ENCODE measurements at places on chromosomes 4 and X.

DNA sequence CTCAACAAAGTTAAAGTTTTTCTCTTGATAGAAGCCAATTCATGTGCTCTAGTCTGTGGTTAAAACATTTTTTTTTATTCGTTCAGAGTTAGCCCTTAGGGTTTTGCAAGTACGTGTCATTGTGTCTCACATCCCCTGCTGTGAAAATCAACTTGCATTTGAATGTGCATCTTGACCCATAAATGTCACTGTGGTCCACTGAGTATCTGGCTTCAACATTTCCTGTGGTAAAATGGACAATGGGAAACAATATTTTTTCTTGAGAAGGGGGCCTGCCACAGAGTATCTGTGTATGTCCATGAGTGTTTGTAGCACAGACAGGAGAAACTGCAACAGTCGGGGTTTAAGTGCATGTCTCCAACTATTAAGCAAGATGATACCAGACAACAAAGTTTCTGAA is 554.8 kb upstream of the TENM3 start:
- DNase-seq, result no peak

- no peak for DNase-seq
Observed at GRCh38 chr4:140662082-140662869, 93.5 kb upstream of the UCP1 start.

DNA sequence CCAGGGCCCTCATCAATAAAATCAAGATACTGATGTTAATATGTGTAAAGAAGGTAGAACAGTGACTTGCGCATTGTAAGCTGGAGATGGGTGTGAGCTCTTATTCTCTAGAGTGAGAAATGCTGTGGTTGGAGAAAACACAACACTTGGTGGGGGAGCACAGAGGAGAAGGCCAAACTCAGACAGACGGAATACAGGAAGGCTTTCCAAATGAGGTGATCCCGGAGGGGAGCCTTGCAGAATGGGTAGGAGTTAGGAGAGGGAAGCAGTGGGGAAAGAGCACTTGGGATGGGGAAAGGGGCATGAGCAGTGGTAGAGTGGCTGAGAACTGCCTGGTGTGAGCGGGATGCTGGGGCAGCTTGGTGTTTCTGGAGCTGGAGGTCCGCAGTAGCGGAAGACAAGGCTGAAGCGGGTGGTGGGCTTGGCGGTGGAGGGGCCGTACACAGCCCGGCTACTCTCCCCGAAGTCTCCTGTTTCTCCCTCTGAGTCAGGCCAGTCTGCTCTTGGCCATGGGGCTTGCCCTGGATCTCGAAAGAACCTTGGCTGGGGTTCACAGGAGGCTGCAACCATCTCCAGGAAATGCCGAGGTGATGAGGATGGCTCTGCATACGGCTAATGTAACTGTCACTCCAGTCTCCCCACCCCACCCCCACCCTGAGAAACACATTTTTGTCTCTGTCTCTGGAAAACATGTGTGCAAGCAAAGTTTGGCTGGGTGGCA is 11.3 kb upstream of the PLAC1 start:
- peak; percentile 88 for DNase-seq

DNA sequence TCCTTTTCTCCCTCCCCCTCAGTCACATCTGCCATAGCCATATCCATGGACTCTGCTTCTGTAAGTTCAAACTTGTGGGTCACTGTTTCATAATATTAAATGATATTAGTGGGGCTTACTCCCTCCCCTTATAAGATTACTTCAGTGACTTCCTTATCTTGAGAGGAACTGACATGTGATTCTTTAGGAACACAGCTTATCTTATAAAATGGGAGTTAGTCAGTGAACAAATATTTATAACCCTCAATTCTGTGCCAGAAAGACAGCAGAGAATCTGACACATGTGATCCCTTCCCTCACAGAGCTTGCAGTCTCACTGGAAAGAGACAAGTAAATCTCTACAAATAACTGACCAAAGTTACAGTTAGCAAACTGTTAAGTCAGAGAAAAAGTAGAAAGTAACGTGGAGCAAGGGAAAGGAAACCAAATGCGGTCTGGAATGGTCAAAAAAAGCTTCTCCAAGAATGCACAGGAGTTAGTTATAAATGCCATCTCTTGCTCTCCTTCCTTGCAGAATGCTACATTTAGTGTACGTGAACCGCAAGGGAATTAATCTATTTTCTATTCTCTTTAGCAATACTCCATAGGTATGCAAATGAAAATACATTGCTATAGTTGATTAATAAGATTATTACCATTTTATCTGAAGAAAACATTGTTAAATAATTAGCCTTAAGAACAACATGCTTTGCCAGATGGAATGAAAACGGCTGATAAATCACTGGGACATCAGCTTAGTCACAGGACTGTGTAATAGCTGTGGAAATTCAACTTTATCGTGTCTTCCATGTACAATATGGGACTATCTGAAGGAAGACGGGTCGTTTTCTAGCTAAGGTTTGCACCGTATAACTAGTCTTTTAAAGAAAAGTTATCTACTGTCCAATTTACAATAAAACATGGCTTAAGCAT is 29.0 kb downstream of the SGMS2 start:
- peak; percentile 82 for DNase-seq
